ENCODE measurements at places on chromosomes 5 and 9. TPM values are rescaled to one million over a fixed set of nuclear protein-coding genes. Genes with fewer than 3 reads are reported as not detected.

The GABRG2 gene
- not detected for total RNA-seq

The SNX24 gene
- total RNA-seq: 20.8 TPM

The URM1 gene
- 59.2 TPM for total RNA-seq

The SLC46A2 gene
- total RNA-seq: not detected

The FRMD3 gene
- 0.13 TPM for total RNA-seq

The ROR2 gene
- total RNA-seq: 12.9 TPM

The PRSS3 gene
- total RNA-seq: 30.7 TPM

The INSL4 gene
- total RNA-seq: not detected

The TSLP gene
- not detected for total RNA-seq

The IL13 gene
- total RNA-seq: not detected

The PCDHGA5 gene
- total RNA-seq: 0.86 TPM

The SLCO6A1 gene
- not detected for total RNA-seq

The NFIB gene
- 5.3 TPM for total RNA-seq

The PCDHB13 gene
- total RNA-seq: 3.3 TPM

The NR5A1 gene
- not detected for total RNA-seq

The GZMA gene
- total RNA-seq: not detected

The DDX4 gene
- not detected for total RNA-seq

The CARD9 gene
- not detected for total RNA-seq

The RANBP3L gene
- total RNA-seq: not detected

The C5orf58 gene
- not detected for total RNA-seq

The PCDHGA2 gene
- total RNA-seq: 6.3 TPM

The UNC5A gene
- total RNA-seq: not detected

The PTPRD gene
- total RNA-seq: not detected

The LRRC19 gene
- total RNA-seq: not detected

The HTR4 gene
- not detected for total RNA-seq

The SMIM32 gene
- total RNA-seq: not detected

Measured in GM23248 (cell line).